ENCODE measurements at places on chromosomes 11 and 22. TPM values are rescaled to one million over a fixed set of nuclear protein-coding genes. Genes with fewer than 3 reads are reported as not detected.

- H3K36me3 ChIP-seq: no peaks in the 10 kb centered on the region
- peaks cover 58% of the 10 kb centered on the region for H3K27me3 ChIP-seq
- H3K4me3 ChIP-seq: no peak overlapping the region
- peak; percentile 20 for DNase-seq
- peak overlapping the region; percentile 37 for H3K27ac ChIP-seq
- H3K4me1 ChIP-seq: no peaks in the 10 kb centered on the region
These were observed 2.8 kb upstream of the BARX2 start for GRCh38 chr11:129372609-129373488.

- no peak overlapping the region for H3K4me3 ChIP-seq
- H3K27ac ChIP-seq: no peak overlapping the region
- no peaks in the 10 kb centered on the region for H3K36me3 ChIP-seq
- DNase-seq: no peak
These were observed 129.5 kb downstream of the MICAL2 start for GRCh38 chr11:12239804-12240371.

GRCh38 chr11:34105079-34105956 is at the start of gene NAT10:
TSS of gene NAT10 (plus strand) at chr11:34105629. CDS start at chr11:34108226, 2,597 bp downstream.
- peak; percentile 98 for DNase-seq
- peak within 1 kb of the TSS; percentile 89 for H3K27ac ChIP-seq
- peak within 1 kb of the TSS; percentile 95 for H3K4me3 ChIP-seq
- no peaks in the 10 kb centered on the region for H3K27me3 ChIP-seq
- H3K36me3 ChIP-seq: peaks cover 9% of the 10 kb centered on the region
- no peaks in the 10 kb centered on the region for H3K4me1 ChIP-seq

DNA sequence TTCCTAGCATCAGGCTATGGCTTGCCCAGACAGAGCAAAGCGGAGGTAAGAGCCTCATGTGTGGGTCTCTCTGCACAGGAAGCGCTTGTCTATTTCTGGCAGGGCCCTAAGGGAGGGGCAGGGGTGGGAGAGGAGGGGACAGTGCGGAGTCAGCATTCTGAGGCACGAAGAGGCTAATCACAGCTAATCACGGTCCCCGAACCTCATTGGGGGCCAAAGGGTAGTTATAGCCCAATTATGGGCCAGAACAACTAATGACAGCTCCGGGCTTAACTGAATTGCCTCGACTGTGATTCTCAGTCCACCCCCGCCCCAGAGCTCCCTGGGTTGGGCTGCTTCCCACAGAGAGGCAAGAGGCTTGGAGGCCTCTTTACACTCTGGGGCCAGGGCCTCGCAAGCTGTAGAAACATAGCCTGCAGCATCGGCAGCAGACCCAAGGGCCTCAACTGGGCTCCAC is 72.7 kb upstream of the PRDM11 start:
- no peak overlapping the region for H3K4me3 ChIP-seq
- peak; percentile 38 for DNase-seq

The SLC22A9 gene
- total RNA-seq: not detected

DNA sequence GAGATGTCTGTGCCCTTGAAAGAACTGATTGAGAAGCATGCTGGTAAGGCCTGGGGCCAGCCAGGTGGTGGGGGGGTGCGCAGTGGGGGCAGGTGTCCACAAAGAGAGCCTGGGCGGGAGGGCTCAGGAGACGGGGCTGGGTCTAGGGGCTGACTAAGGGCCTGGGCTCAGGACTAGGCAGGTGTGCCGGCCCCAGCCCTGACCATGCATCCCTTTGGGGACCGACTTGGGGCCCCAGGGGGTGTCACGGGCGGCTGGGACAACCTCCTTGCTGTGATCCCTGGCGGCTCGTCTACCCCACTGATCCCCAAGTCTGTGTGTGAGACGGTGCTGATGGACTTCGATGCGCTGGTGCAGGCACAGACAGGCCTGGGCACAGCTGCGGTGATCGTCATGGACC is 4.4 kb downstream of the NDUFV1 start:
- DNase-seq: no peak
- no peaks in the 10 kb centered on the region for H3K27me3 ChIP-seq
- H3K27ac ChIP-seq: no peak overlapping the region
- H3K4me3 ChIP-seq: no peak overlapping the region
- no peaks in the 10 kb centered on the region for H3K4me1 ChIP-seq

The TRIM68 gene
- 18.3 TPM for total RNA-seq

- no peak overlapping the region for H3K27ac ChIP-seq
- no peaks in the 10 kb centered on the region for H3K27me3 ChIP-seq
- no peak for DNase-seq
- no peaks in the 10 kb centered on the region for H3K4me1 ChIP-seq
- no peaks in the 10 kb centered on the region for H3K36me3 ChIP-seq
These were observed 94.5 kb downstream of the PHF21A start for GRCh38 chr11:46026606-46027293.

The E2F8 gene
- 0.66 TPM for total RNA-seq

The MOGAT2 gene
- total RNA-seq: not detected

DNA sequence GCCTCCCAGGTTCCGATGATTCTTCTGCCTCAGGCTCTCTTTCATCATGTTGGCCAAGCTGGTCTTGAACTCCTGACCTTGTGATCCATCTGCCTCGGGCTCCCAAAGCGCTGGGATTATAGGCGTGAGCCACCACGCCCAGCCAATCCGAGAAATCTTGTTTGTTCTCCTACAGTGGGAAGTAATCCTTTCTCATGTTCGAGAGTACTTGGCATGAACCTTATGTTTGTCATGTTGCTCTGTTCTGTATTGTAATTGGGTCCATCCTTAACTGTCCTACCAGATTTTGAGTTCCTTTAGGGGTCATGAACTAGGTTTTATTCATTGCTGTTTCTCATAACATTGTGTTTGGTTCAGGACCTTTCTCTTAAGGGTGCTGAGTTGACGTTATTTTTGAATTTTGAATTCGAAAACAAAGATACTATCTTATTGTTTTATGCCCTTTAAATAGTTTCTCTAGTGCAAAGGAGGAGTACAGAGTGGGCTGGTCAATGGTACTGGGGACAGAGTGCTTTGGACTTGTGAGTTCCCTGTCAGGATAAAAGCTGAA is 113.4 kb upstream of the RRM1 start:
- no peak for DNase-seq
- H3K36me3 ChIP-seq: no peaks in the 10 kb centered on the region
- peak overlapping the region; percentile 9 for H3K27ac ChIP-seq
- no peak overlapping the region for H3K4me3 ChIP-seq

The TIGD3 gene
- total RNA-seq: 0.19 TPM

- H3K4me1 ChIP-seq: peaks cover 20% of the 10 kb centered on the region
- H3K36me3 ChIP-seq: peaks cover 19% of the 10 kb centered on the region
- H3K27me3 ChIP-seq: no peaks in the 10 kb centered on the region
- no peak overlapping the region for H3K4me3 ChIP-seq
These were observed 4.0 kb downstream of the RPL3 start for GRCh38 chr22:39315389-39315788.

The ISX gene
- not detected for total RNA-seq

- DNase-seq: peak; percentile 95
- no peaks in the 10 kb centered on the region for H3K27me3 ChIP-seq
- H3K4me1 ChIP-seq: no peaks in the 10 kb centered on the region
- peak overlapping the region; percentile 16 for H3K27ac ChIP-seq
- peaks cover 6% of the 10 kb centered on the region for H3K36me3 ChIP-seq
- H3K4me3 ChIP-seq: no peak overlapping the region
These were observed 20.0 kb downstream of the TREH start for GRCh38 chr11:118659314-118659952.

GRCh38 chr11:22869325-22869724 is 9.1 kb upstream of the CCDC179 start:
- H3K27ac ChIP-seq: no peak overlapping the region
- no peak for DNase-seq
- no peak overlapping the region for H3K4me3 ChIP-seq
- no peaks in the 10 kb centered on the region for H3K36me3 ChIP-seq
- H3K27me3 ChIP-seq: no peaks in the 10 kb centered on the region
- H3K4me1 ChIP-seq: no peaks in the 10 kb centered on the region

The CLDN5 gene
- total RNA-seq: 48.4 TPM

DNA sequence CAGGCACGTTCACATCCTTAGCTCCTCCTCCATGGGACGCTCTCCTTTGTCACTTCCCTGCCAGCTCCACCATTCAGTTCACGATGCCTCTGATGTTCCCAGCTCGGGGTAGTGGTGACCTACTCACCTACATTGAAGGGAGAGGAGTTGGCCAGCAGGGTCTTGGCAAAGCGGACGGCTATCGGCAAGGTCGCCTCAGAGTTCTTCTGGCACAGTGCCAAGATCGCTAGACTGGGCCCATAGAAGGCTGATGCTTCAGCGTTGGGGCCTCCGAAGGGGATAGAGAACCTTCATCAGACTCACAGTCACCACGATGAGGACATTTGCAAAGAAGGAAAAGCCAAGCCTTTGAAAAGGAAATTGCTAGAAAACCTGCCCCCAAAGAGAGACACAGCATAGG is 3.0 kb downstream of the CBLIF start:
- no peak overlapping the region for H3K27ac ChIP-seq

- H3K27ac ChIP-seq: no peak overlapping the region
- no peak overlapping the region for H3K4me3 ChIP-seq
- no peaks in the 10 kb centered on the region for H3K36me3 ChIP-seq
- no peaks in the 10 kb centered on the region for H3K4me1 ChIP-seq
- no peaks in the 10 kb centered on the region for H3K27me3 ChIP-seq
These were observed 132.7 kb upstream of the RCN1 start for GRCh38 chr11:31958076-31958735.

The PIWIL4 gene
- 6.0 TPM for total RNA-seq

DNA sequence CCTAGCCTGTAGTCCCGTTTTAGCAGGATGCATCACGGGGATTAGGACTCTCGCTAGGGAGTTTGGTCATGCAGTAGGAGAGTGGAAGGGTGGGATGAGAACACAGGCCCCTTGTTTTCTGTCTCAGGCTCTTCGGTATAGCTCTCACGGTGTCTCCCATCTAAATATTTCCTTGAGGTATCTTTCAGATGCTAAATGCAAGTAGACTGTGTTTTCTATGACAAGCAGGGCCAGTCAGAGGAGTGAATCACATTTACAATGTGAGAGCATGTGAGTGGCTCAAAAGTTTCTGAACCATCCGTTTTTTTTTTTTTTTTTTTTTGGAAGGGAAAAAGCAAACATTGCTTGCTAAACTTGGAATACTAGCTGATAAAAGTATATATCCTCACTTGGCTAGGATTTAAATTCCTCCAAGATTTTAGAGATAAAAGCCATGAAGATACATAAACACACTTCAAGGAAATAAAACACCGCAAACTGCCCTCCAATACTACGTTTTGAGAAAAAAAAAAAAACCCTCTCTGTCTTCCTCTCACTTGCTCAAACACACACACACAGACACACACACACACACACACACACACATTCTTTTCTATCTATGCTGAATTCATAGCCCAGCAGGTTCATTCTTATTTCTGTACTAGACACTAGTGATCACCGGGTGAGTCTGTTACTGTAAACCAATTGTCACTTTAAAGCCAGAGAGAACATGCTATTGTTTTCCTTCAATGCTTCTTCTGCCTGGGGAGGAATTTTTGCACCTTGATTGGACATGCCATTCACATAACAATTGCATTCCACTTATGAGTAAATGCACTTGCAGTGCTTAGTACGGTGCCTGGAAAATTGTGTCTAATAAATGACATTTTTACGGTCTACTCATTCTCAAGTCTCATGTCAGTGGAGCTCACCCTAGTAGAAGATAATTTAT is 224.6 kb upstream of the CCDC90B start:
- H3K27ac ChIP-seq: no peak overlapping the region
- no peaks in the 10 kb centered on the region for H3K4me1 ChIP-seq
- H3K27me3 ChIP-seq: no peaks in the 10 kb centered on the region
- no peak for DNase-seq
- no peak overlapping the region for H3K4me3 ChIP-seq

GRCh38 chr11:46674463-46675287 is 25.7 kb downstream of the ARHGAP1 start:
- peak; percentile 18 for DNase-seq
- no peak overlapping the region for H3K4me3 ChIP-seq
- no peaks in the 10 kb centered on the region for H3K4me1 ChIP-seq
- peaks cover 33% of the 10 kb centered on the region for H3K36me3 ChIP-seq
- no peaks in the 10 kb centered on the region for H3K27me3 ChIP-seq
- H3K27ac ChIP-seq: peak overlapping the region; percentile 78

The TCF20 gene
- total RNA-seq: 63.6 TPM

DNA sequence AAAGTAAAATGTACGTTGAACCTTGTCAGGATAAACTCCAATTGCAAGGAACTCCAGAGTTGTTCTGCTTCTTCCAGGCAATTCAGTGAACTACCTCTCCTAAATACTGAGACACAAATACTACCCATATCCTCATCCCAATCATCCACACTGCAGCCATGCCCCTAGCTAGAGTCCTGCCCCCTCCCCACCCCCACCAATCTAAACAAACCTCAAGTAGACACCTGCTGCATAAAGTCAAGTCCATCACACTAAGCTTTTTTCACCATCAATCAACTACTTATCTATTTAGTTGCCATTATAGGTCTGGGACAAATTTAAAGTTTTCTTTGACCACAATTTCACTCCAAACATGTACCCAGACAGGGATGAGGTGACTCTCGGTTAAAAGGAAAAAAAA is 93.2 kb upstream of the APOA1 start:
- H3K27me3 ChIP-seq: no peaks in the 10 kb centered on the region
- H3K27ac ChIP-seq: no peak overlapping the region
- H3K36me3 ChIP-seq: no peaks in the 10 kb centered on the region
- H3K4me1 ChIP-seq: peaks cover 12% of the 10 kb centered on the region

DNA sequence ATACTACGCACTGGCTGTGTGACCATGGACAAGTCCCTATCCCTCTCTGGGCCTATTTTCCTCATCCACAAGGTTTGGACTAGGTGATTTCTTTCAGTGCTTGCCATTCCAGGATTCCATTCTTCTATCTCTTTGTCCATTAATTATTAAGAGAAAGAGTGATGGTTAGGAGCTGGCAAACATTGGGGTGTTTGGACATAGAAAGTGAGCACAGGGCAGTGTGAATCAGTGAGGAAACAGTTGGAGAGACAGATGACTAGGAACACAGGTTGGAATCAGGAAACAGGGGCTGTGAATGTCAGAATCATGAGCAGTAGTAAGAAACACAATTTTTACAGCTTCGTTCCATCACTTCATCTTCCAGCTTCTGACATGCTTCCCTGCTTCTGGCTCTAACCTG is 211.8 kb downstream of the INSC start:
- H3K36me3 ChIP-seq: no peaks in the 10 kb centered on the region
- DNase-seq: no peak
- no peaks in the 10 kb centered on the region for H3K27me3 ChIP-seq
- H3K27ac ChIP-seq: no peak overlapping the region

- H3K4me1 ChIP-seq: no peaks in the 10 kb centered on the region
- no peak overlapping the region for H3K27ac ChIP-seq
- H3K4me3 ChIP-seq: no peak overlapping the region
These were observed 112.0 kb upstream of the OR5AK2 start for GRCh38 chr11:56876621-56877275.

The VSIG10L2 gene
- total RNA-seq: not detected

DNA sequence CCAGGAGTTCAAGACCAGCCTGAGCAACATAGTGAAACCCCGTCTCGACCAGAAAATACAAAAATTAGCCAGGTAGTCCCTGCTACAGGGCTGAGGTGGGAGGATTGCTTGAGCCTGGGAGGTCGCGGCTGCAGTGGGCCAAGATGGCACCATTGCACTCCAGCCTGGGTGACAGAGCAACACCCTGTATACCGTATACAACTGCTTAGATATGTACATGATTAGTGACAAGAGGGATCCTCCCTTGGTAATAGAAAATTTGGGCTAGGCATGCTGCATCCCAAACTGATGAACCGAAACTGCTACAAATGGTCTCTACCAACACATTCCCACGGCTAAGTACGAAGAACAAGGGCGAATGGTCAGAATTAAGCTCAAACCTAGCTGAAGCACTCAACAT is 12.2 kb upstream of the SLC37A4 start:
- H3K27me3 ChIP-seq: no peaks in the 10 kb centered on the region
- no peak overlapping the region for H3K27ac ChIP-seq
- H3K4me3 ChIP-seq: no peak overlapping the region
- no peaks in the 10 kb centered on the region for H3K4me1 ChIP-seq
- DNase-seq: no peak

The C1QTNF5 gene
- total RNA-seq: 42.8 TPM

All from kidney (tissue), 22 donors.